ENCODE measurements at places on chromosomes 5 and 9.

DNA sequence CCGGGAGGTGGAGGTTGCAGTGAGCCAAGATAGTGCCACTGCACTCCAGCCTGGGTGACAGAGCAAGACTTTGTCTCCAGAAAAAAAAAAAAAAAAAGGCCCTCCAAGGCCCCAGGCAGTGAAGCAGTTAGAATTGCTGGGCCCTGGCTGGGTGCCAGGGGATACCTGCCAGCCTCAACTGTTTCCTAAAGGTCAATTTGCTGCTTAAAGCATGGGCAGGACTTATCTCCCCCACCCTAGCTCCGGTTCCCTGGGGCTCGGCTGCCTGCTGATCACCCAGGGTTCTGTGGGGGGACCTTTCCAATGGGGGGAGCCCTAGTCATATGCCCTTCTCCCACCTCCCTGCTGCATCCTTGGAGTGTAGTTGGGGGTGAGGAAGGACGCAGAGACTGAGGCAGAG, 25.7 kb downstream of the NCS1 start:
- no peak for DNase-seq

GRCh38 chr5:137206030-137206715, 293.0 kb downstream of the SPOCK1 start:
- DNase-seq = no peak

- no peak for DNase-seq
These were observed 308.4 kb downstream of the PDE4D start for GRCh38 chr5:59584858-59585846.

DNA sequence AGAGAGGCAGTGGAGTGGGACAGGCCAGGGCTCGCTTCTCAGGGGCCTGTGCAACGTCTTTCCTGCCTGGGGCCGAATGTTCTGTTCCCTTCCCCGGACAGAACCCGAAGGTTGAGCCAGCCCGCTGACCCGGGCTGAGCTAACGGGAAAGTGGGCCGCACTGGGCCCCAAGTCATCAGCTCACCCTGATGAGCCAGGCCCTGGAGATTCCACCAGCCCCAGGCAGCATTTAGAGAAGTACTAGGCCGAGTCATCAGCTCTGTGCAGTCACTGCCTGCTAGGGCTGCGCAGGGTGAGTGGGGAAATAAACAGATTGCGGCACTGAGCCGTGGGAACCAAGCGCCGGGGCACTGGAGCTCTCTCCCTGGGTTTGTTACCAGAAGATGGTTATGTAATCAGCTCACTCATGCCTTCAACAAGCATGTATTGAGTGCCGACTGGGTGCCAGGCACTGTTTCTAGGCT, 29.1 kb upstream of the DUSP1 start:
- no peak for DNase-seq

DNA sequence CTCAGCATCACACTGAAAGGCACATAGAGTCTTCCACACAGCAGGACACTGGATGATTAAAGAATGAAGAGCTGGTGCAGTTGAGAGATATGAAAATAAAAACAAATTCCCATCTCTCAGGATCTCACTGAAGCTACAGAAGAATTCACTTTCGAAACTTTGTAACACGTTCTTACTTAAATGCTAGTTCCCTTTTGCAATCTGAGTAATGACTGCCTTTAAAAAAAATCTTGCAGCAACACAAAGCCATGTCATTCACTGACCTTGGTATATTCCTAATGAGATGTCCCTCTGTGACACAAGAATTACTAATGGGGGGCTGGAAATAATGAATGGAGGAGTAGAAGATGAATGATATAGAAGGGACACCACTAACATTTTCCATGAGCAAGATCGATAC, 201.8 kb downstream of the GLIS3 start:
- DNase-seq = no peak

- DNase-seq = no peak
These were observed 38.4 kb downstream of the ZNF618 start for GRCh38 chr9:113914517-113914916.

DNA sequence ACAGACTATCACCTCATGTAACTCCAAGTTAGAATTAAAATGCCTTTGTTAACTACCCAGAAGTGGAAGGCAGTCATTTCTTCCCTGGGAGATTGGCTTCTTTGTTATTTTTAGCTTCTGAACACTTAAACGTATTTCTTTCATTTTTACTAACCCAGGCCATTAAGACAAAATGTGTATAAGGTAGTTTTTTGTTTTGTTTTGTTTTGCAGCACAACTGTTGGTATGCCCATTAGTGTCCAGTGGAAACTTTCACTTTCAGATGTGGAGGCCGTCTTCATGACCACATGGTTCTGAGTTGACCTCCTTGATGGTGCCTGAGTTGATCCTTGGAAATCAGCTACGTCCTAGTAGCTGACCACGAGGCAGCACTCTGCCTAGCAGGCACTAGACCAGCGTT, 264.6 kb upstream of the ZNF608 start:
- no peak for DNase-seq

- no peak for DNase-seq
These were observed 25.5 kb upstream of the CEP120 start for GRCh38 chr5:123448743-123449142.

DNA sequence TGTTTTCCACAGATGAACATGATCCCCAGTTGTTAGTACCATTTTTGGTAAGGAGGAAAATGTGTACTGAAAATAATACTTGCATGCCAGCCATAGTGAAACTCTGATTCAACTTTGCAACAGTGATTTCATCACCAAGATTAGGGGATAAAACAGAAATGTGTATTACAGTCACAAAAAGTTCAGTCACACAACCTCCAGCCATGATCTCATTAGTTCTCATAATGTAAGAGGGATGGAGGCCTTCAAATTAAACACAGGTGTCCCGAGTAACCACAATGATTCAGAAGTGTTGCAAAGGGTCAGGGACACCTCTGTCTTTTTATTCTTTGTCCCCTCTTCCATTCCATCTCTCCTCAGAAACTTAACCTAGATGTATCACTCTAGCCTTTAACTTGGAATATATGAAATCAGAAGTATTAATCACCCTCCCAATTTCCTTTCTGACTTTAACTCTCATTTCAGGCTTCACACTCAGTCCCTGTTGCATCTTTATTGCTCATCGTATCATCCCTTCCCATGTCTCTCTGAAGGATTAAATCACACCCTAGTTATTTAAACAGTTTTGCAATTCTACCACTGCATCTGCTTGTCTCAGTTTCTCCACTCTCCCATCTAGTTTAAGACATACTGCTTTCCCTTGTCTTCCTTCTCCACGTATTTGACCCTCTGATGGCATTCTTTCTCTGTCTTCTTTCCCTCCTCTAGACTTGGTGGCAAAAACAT, 291.2 kb downstream of the ADAMTS6 start:
- no peak for DNase-seq

DNA sequence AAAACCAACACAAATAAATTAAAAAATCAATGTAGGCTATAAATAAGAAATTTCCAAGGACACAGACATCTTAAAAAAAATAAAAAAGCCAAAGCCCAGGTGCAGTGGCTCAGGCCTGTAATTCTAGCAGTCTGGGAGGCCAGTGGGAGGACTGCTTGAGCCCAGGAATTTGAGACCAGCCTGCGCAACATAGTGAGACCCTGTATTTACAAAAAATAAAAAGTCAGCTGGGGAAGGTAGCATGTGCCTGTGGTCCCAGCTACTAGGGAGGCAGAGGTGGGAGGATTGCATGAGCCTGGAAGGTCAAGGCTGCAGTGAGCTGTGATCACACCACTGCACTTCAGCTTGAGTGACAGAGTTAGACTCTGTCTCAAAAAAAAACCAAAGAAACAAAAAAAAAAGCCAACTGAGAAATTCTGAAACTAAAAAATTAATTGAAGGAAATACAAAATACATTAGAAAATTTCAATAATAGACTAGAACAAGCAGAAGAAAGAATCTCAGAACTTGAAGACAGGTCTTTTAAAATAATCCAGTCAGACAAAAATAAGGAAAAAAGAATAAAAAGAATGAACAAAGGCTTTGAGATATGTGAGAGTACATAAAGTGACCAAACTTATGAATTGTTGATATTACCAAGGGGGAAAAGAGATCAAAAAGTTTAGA, 149.5 kb upstream of the PANK3 start:
- no peak for DNase-seq

DNA sequence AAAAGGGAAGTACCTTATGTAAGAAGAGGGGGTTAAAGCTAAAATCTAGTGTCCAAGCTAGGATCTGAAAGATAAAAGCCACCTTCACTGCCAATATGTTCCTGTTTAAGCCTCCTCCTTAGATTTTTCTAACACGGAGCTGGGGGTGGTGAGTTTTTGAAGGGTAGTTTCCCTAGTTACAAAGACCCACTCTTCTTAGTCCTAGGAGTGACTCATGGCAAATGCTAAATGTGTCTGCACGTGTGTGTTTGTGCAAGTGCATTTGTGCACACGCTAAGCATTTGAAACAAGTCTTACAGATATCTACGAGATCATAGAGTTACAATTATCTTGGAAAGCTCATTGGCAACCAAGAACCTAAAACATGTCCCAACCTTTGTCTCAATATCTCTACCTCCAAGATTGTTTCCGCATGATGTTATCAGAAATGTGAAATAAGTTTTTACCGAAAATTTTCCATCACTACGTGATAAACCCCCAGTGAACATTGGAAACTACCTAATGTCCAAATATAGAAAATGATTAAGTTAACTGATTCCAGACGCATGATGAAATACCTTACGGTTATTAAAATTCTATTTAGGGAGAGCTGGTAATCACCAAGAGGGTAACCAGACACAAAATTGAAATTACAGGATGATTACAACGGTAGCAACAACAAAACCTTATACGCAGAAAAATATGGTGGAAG, 78.0 kb upstream of the HRH2 start:
- no peak for DNase-seq

DNA sequence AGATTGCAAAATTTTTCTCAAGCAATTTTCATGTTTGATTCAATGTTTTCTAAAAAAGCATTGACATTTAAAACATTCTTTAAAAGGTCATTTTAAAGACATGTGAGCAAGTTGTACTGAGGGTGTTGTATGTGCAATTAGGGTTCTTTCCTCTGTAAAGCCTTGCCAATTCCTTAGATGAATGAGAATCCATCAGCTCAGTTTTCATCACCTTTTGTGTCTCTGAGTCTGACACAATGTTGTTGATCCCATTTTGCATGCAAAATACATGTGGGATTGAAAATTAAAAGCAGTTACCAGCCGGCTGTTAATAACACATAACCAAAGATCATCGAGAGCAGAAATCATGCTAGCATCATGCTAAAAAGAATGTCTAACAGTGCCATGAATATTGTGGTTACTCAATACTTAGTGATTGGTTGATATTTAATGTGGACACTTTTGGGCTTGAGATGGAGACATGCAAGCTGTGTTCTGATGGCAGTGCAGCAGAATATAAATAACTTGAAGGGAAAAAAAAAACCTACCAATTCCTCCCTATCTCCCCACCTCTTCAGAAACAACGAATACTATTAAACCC, 57.7 kb downstream of the FGF10 start:
- no peak for DNase-seq

Measured in activated naive CD8-positive, alpha-beta T cell treated with anti-CD3 and anti-CD28 coated beads, Interleukin-2, amount 10 ng/mL, durations not matched to agents 7 days and 5 days (primary cell).